ENCODE measurements at places on chromosomes 3 and 15. TPM values are rescaled to one million over a fixed set of nuclear protein-coding genes. Genes with fewer than 3 reads are reported as not detected.

DZIP1L gene
- 7.2 TPM for total RNA-seq

HERC2 gene
- total RNA-seq, result 65.6 TPM

C2CD4A gene
- 0.05 TPM for total RNA-seq

GOLGA6D gene
- total RNA-seq, result not detected

ZPLD1 gene
- total RNA-seq, result not detected

SLC28A1 gene
- 0.83 TPM for total RNA-seq

CCDC54 gene
- not detected for total RNA-seq

CLDN16 gene
- total RNA-seq, result not detected

WDR73 gene
- total RNA-seq, result 15.2 TPM

ITIH4 gene
- total RNA-seq, result 3.2 TPM

ILDR1 gene
- total RNA-seq, result not detected

IMPG2 gene
- 0.38 TPM for total RNA-seq

LSAMP gene
- total RNA-seq, result 0.48 TPM

CYP1A1 gene
- total RNA-seq, result 0.30 TPM

NUP210 gene
- 2.6 TPM for total RNA-seq

DNA sequence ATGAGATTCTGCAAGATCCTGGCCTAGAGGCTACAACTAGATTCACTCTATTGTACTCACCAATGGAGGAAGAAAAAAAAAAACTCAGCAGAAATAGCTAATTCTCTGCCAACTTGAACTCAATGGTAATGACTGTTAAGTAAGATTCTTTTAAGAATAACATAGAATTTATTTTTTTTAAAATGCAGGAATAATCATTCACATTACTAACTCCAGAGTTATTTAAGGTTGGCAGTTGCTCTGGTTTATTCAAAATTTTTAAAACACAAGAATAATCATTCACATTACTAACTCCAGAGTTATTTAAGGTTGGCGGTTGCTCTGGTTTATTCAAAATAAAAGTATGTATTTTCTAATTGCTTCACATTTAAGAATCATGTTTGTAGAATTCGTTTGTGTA, 1071.9 kb downstream of the IGSF11 start:
- DNase-seq, result no peak

DNA sequence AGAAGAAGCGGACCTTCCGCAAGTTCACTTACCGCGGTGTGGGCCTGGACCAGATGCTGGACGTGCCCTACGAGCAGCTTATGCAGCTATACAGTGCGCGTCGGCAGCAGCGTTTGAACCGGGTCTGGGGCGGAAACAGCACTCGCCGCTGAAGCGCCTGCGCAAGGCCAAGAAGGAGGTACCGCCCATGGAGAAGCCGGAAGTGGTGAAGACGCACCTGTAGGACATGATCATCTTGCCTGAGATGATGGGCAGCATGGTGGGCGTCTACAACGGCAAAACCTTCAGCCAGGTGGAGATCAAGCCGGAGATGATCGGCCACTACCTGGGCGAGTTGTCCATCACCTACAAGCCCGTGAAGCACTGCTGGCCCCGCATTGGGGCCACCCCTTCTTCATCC, 390.4 kb upstream of the MEIS2 start:
- no peak for DNase-seq

DNA sequence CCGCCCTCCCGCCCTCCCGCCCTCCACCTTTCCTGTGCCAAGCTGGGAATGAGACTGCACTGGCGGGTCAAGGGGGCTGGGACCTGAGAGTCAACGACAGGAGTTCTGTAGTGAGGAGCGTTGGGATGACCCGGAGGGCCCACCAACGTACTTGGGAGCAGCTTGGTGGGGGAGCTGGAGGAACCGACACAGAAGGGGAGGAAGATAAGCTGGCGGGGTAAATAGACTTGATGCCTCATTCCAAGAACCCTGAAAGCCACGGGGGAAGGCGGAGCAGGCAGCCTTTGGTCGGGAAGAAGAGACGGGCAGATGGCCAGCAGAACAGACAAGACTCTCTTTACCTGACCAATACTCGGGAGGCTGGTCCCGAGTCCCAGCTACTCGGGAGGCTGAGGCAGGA, 277 bp downstream of the FMN1 start:
- no peak for DNase-seq

DNA sequence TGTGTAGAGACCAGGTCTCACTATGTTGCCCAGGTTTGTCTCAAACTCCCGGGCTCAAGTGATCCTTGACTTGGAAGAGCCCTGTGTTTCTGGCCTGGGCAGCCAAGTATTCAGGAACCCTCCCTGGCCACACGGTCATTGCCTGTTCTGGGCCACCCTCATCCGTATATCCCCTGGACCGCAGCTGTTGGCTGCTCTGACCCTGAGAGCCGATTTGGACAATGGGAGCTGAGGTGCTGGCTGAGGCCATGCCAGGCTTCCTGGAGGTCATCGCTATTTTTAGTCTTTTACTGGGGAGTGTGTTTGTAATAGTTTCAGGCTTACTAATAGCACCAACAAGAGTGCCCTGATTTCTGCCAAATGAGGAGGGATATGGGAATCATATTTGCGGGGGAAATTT, 60.7 kb downstream of the ADAMTS7 start:
- peak; percentile 38 for DNase-seq

DNA sequence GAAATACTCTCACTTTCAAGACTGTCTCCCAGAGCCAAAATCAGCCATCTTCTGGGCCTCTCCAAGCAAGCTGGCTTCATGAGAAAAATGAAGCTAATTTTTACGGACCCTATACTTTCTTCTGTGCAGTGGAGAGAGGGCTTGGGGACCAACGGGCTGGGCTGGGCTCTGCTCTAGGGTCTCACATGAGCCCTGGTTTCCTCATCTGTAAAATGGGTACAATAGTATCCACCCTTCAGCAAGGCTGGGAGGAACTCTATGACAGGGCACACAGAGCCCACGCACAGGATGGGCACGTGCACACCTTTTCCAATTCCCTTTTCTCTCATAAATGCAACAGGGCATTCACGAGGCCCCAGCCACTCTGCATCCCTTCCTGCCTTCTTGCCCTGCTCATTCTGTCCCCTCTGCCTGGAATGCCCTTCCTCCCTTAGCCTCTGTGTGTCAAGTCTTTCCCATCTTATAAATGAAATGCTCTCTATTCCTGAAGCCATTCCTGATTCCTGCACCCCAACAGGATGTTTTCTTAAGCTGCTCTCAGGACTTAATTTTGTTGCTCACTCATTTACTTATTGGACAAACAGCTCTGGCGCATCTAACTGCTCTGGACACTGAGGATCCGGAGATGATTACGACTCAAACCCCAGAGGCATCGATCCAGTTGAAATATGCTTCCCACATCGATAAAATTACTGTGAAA, 32.9 kb upstream of the SEC13 start:
- DNase-seq, result no peak

DNA sequence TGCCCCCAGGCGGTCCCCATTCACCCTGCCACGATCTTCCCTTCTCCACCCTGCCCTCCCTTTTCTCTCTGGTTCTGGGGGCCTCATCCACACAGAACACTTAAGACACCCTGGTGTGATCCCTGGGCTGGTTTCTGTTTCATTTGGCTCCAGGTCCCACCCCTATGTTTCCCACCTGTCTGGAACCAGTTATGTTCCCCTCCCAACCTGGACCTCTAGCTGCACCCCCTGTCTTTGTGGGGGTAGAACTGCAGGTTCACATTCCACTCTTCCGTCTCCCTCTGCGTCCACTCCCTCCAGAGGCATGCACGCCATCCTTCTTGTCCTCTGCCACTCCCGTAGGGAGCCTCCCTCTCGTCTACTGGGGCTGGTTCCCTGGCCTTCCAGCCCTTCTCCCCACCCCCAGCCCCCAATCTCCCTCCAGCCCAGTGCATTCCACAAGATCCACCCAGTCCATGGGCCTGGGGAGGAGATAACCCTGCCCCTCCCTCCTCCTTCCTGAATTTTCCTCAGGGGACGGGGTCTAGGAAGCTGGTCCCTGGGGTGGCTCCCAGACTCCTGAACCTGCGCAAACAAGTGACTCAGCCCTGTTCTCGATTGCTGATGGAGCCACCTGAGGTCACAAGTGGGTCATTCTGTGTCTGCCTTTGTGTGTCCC, 73.8 kb downstream of the ABTB1 start:
- peak; percentile 80 for DNase-seq

DNA sequence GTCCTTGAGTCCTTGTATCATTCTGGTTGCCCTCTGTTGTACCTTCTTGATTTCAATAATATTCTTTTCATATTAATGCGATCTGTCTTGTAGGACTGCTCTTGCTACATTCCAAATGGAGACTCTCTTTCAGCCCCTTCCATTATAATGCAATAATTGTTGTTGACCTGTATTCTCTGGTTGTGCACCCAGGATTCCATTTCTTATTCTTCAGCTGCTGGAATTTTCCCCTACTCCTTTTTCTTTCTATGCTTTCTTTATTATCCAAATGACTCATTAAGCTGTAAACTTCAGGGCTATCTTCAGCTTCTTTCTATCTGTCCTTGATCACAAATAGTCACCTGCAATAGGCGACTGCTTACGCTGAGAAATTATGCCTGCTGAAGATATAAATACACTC, 321.5 kb downstream of the SATB1 start:
- no peak for DNase-seq

DNA sequence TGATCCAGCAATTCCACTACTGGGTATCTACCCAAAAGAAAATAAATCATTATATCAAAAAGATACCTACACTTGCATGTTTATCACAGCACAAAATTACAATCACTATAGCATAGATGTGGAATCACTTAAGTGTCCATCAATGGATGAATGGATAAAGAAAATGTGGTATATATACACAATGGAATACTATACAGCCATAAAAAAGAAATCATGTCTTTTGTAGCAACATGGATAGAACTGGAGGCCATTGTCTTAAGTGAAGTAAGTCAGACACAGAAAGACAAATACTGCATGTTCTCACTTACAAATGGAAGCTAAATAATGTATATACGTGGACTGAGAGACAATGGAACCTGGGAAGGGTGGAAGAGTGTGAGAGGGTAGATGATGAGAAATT, 28.3 kb upstream of the PFN2 start:
- no peak for DNase-seq

- no peak for DNase-seq
Observed at GRCh38 chr3:25424614-25425013, 3.4 kb upstream of the RARB start.

- DNase-seq, result no peak
Observed at GRCh38 chr15:67897646-67898339, 57.9 kb upstream of the RNU6-1 start.

DNA sequence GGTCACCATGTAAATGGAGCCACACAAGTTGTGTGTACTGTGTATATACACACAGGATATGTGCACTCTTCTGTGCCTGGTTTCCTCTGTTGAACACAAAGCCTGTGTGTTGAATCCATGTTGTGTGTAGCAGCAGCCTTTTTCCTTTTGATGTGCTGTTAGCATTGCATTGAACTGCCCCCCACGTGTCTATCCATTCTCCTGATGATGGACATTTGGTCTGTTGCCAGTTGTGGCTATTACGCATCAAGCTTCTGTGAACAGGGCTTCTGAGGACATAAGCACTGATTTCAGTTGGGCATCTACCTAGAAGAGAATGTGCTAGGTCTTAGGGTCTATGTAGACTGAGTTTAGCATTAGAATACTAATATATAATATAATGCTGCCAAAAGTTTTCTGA, 77.4 kb downstream of the LSM3 start:
- no peak for DNase-seq

- peak; percentile 89 for DNase-seq
Observed at GRCh38 chr15:31440754-31441311, 114.2 kb downstream of the KLF13 start.

GRCh38 chr3:111968319-111969054, 10.3 kb upstream of the ABHD10 start:
- no peak for DNase-seq

DNA sequence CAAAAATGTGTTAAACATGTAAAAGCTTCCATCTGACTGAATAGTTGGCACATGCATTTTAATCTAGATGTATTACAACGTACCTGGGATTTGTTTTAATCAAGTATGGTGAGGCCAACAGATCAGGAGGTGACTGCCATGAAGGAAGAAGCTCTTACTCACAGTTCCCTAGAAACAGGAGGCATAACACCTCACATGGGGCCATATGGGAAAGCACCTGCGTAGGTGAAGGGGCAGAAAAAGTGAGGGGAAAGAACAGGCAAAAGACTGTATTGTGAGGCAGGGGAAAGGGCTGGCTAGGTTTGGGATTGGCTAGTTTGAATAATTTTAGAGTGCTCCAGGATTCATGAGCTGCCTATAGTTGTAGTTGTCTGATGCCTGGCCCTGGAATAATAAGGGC, 9.6 kb downstream of the SQOR start:
- no peak for DNase-seq

DNA sequence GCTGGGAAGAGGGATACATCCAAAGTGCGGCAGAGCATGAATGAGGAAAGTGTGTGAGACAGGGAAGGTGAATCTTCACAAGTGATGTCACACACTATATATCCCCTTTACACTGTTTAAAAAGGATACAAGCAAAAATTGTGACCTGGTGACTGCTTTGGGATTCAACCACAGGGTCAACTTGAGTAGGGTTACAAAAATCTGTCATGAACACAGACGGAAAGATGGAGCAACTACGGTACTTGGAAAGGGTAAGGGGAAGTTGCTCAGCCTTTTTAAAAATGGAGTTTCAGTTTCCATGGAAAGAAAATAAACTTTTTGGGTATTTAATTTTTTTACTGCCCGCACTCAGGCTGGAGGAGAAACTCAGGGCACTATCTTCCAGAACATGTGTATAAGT, 60.3 kb downstream of the B3GNT5 start:
- DNase-seq, result no peak

DNA sequence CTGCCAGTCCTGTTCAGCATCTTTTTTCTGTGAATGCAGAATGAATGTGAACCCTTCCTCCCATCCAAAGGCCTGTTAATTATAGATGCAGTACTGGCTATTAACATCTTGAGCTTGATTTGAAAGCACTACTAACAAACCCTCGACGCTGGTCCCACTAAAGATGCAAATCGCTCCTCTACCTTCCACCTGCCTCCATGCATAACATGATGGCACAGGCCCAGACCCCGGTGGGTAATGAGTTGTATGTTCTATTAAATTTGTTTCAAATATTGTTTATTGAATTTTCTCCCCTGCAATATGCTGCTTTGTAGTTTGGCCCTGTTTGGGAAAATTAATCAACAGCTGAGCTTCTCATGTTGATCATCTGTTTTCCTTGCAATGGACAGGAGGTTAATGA, 69.3 kb downstream of the RAB11A start:
- DNase-seq, result no peak

DNA sequence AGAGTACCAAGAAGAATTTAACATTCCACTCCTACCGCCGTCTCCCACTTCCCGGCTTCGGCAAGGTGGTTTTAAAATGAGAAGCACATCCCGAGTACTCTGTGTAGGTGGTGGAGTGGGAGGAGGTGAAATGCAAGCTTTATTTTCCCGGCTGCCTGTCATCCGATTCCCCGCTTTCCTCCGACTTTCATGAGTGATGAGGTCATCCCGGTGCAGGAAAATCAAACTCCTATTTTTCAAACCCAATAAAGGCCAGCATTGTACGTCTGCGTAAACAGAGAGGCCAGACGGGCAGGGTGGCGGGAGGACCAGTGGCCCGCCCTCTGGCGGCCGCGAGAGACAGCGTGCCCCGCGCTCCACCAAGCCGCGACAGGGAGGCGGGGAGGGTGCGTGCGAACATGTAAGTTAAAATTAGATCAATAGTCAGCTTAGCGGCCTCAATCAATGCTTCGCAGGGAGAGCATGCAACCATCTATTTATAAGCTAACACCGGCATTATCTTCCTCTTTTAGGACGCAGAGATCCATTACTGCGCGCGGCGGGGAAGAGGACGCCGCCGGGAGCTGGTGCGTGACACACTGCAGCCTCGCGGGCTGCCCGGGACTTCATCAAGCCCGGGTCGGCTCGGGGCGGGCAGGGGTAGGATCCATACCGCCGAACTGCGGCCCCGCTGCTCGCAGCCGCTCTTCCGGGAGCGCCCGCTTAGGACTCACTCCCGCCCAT, 163.3 kb downstream of the CD47 start:
- peak; percentile 83 for DNase-seq
